ENCODE measurements at places on chromosomes 3 and 15.
A peak's percentile ranks its signal among the peaks of the same experiment; 100 is the strongest.

DNA sequence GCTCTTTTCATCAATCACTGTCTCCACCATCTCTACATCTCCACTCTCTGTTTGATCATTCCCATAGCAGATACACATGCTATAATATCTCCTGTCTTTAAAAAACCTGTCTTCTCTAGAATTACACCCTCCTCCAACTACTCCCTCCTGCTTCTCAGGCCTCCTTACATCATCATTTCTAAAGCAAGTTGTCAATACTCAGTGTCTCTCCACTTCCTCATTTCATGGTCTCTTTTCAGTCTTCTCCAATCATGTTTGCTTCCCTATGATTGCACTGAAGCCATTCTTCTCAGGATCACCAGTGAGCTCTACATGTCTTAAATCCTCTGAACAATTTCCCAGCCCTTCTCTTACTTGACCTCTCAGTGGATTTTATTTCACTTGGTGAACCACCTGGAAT, 87.0 kb upstream of the ZNF280D start:
- DNase-seq: no peak

DNA sequence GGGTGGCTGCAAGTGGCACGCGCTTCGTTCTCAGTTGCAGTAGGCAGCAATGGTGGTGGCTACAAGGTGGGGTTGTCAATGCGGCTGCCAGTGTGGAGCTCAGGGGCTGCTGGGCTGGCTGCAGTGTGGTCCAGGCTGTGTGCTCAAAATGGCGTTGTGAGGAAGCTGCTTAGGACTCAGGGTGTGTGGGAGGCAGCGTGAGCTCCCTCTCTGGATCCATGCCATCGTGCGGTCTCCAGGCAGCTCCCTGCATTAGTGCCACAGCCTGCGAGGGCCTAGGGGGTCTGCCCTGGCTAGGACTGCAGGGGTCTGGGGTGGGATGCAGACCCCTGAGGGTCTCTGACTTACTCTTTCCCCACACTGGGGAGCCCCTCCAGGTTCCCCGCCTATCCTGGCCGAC, 397.2 kb downstream of the OCA2 start:
- no peak for DNase-seq

GRCh38 chr3:131397889-131398288, 16.3 kb downstream of the NUDT16 start:
- no peak for DNase-seq

DNA sequence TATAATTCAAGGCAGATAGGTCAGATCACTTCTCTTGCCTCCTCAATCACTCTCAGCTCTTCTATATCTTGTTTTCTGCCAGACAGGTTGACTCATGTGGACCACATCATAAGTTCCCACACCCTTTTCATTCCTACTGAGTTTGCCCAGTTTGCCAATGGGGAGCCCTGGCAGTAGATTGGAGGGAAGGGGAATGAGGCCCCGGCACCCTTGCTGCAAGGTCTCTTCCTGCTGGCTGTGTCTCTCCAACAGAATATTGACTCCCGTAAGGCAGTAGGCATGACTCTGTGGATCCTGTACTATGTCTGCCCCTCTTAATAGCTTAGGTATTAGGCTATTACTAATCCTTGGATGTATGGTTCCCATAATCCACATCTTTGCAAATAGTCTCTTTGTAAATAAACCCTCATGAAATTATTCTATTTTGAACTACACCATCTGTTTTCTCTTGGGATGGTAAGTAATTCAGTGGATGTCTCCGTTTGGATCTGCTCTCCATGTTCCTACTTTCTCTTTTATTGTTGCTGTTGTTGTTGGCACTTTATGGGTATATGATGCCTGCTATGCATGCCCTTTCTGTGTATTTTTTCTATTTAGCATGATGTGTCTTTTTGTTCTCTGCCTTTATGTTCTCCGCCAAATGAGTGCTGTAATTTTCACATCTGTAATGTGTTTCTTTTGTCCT, 65.5 kb upstream of the DCBLD2 start:
- no peak for DNase-seq

GRCh38 chr15:91465696-91466095, 365.6 kb downstream of the SV2B start:
- no peak for DNase-seq

GRCh38 chr3:141471160-141471559, 15.7 kb upstream of the RASA2 start:
- no peak for DNase-seq

GRCh38 chr3:49021813-49022687, at the start of gene NDUFAF3:
TSS of gene NDUFAF3 (plus strand) at chr3:49022121. CDS start at chr3:49022145, 24 bp downstream.
- DNase-seq: peak; percentile 97

GRCh38 chr3:53169832-53170324, 8.9 kb downstream of the PRKCD start:
- no peak for DNase-seq

- DNase-seq: no peak
Observed at GRCh38 chr3:54909191-54909590, 18.7 kb downstream of the LRTM1 start.

DNA sequence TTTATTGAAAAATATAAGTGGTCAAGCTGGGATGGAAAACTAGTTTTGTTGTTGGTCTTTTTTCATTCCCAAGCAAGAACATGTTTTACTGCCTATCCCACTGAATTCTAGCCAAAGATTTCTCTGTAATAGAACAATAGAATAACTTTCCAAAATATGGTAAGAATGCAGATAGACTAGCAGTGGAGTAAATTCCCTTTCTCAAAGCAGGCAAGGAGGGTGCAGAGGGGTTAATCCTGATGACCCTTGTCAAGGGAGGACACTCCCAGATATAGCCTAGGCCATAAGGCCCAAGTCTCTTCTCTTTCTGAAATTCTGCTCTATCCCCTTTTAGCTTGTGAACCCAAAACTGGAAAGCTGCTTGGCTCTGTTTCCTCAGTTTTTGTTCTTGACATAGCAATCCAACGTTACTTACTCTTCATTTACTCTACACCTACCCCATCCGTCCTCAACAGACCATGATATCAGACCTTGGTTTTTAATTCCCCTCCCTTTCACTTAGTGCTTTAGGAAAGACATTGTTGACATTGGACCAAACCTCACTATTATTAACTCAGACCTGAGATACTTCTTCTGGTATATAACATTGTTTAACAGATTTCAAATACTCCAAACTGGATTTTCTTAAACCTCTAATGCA, 453.6 kb upstream of the THBS1 start:
- DNase-seq: no peak

DNA sequence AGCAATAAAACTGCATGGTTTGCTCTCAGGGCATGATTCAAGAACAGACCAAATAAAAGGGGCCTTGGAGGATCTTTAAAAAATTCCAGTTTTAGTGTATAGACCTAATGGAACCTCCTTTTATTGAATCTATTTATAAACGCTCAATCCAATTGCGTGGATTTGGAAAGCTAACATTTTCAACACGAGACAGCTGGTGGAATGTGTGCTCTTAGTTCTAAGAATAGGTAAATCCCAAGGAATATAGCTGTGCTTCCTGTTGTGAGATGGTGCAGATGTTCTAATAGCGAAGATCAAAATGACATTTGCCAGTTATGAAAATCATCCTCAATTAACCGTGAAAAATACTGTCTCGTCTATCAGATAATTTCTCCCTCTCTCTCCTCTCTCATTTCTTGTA, 192.5 kb downstream of the ATP10A start:
- DNase-seq: no peak

- no peak for DNase-seq
Observed at GRCh38 chr3:13002398-13003124, 70.7 kb downstream of the IQSEC1 start.

DNA sequence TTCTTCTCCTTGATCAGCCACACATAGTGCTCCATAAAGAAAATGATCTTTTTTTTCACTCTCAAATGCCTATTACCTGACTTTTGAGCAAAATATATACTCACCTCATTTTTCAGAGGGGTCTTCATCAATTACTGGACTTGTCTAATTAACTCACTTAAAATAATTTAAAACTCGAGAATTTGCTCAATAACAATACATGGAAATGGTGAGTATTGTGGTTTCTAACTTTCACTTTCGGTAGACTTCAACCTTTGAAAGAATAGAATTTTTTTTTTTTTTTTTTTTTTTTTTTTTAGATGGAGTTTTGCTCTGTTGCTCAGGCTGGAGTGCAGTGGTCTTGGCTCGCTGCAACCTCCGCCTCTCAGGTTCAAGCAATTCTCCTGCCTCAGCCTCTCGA, 17.7 kb upstream of the EPHB1 start:
- DNase-seq: no peak

DNA sequence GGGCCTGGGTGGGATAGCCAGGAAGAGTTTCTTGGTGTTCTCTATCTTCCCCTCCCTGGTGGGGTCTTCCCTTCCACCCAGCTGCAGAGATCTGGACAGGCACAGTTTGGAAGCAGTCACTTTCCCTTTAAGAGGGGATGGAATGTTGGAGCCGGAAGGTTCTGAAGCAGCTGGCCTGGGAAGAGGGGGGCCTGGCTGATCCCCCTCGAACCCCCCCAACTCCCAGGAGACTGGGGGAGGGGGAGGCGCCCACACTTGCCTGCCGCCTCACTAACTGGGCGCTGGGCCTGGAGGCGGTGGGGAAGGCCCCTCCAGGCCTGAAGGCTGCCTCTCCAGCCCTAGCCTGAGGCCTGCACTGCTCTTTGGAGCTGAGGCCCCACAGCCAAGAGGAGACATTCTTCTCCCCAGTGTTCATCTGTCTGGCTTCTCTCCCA, 1.4 kb downstream of the DVL3 start:
- no peak for DNase-seq

DNA sequence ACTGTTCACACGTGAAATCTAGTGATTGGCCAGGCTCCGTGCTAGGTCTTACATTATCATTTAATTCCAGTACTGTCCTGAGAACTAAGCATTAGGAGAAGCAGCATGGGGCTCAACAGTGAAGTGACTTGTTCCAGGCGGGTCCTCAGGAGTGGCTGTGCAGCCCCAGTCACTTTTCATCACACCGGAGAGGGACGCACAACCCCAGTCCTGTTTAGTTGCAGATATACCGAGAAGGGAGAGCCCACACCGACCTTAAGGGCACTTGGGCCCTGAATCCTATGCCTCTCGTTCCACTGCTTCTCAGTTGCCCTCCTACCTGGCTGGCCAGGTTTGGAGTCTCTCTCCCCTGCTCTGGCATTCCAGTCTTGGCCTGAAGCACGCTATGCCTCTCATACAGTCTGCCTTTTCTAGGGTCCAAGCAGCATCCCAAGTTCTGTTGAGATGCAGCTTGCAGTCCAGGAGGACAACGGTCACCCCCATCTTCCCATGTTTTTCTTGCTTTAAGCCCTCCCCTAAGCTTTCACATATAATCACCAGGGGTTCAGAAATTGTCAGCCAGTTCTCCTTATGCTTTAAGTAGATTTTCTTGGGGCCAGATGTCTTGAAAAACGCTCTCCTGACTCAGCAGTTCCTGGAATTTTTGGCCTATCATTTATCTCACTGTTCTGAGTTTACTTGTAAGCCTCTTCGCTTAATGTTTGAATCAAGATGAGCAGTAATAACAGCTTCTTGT, 10.1 kb downstream of the FAM131A start:
- no peak for DNase-seq

GRCh38 chr3:32208447-32208846, 30.0 kb upstream of the CMTM8 start:
- no peak for DNase-seq

DNA sequence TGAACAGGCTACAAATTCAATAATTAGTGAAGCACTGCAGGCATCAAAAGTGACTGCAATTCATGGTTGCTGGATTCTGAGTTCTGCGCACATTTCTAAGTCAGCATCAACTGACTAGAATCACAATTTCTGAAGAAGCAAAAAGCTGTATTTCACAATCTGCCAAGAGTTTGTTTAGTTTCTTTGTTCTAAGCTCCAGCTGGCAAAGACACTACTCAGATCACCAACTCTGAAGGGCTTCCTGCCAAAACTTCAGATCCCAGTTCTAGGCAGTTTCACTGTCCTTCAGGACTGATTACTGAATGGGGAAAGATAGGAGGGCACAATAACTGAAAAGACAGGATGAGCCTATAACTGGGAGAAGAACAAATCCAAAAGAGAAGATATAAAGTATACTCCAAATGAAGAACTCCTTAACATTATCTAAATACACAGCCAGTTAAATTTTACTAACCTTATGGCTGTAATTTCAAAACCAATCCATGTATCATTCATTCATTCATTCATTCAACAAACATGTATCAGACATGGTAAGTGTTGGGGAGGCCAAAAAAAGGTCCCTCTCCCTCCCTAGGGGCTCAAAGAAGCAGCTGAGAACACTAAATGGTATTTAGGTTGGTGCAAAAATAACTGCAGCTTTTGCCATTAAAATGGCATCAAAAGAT, 17.1 kb downstream of the TJP1 start:
- no peak for DNase-seq

DNA sequence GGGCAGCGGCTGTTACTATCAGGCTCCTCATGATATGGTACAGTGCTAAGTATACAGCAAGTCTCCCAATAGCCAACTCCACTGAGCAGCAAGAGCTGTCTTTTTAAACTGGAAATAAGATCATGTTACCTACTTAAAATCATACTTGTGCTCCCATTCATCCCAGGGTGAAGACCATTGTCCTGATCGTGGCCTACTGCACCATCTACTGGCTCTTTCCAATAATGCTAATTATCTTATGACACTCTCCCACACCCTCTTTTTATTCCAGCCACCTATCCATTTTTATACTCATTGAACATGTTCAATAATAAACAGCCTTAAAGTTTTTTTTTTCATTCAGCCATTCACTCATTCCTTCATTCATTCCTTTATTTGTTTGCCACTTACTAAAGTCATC, 117.7 kb downstream of the GBE1 start:
- no peak for DNase-seq

- DNase-seq: no peak
Observed at GRCh38 chr3:107772016-107772415, 249.3 kb downstream of the BBX start.

GRCh38 chr15:74799856-74800558, 12.6 kb upstream of the LMAN1L start:
- DNase-seq: peak; percentile 89

- no peak for DNase-seq
Observed at GRCh38 chr3:42148982-42149432, 57.9 kb downstream of the TRAK1 start.

DNA sequence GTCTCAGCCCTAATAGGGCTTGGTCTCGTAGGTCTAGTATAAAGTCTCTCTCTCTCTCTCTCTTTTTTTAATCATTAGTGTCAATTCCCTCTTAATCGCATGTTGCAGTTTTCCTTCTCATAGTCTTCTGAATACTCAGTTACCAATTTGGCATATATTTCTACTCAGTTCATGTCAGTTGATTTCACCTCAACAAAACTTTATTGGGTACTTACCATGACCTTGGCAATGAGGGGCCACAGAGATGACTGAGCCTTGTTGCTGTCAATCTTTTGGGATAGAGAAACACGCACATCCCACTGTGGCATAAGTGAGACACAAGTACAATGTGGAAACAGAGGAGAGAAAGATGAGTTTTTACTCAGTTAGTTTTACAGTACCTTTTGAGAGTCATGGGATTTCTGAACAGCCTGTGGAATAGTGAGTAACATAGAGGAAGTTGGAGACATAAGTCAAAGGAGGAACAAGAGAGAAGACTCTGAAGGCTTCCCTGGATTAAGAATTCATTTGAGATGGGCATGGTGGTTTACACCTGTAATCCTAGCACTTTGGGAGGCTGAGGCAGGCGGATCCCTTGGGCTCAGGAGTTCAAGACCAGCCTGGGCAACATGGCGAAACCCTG, 150.2 kb upstream of the CBLB start:
- no peak for DNase-seq

All from activated naive CD8-positive, alpha-beta T cell treated with anti-CD3 and anti-CD28 coated beads, Interleukin-2, amount 50 U/mL, for 24 hours (primary cell).